ENCODE measurements at places on chromosomes 4 and X.

DNA sequence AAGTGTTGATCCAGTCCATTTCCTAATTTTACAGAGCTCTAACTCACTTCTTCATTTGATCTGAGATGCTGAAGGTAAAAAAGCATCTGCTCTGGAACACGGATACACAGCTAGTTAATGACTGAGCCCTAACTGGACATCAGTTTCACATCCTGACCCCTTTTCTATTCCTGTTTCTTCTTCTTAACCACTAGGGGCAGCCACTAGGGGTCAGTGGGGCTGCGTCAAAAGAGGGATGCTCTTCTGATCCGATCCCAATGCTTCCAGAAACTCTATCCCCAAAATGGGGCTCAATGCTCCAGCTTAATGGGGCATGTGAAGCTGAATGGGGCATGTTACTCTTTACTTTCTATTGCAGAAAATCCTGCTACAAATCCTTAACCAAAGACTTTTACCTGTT is 33.4 kb upstream of the PHKA2 start:
- peak; percentile 8 for DNase-seq

- peak; percentile 60 for DNase-seq
Observed at GRCh38 chr4:150593996-150594395, 12.0 kb downstream of the MAB21L2 start.

GRCh38 chr4:175540151-175540550 is 271.9 kb downstream of the GPM6A start:
- no peak for DNase-seq

DNA sequence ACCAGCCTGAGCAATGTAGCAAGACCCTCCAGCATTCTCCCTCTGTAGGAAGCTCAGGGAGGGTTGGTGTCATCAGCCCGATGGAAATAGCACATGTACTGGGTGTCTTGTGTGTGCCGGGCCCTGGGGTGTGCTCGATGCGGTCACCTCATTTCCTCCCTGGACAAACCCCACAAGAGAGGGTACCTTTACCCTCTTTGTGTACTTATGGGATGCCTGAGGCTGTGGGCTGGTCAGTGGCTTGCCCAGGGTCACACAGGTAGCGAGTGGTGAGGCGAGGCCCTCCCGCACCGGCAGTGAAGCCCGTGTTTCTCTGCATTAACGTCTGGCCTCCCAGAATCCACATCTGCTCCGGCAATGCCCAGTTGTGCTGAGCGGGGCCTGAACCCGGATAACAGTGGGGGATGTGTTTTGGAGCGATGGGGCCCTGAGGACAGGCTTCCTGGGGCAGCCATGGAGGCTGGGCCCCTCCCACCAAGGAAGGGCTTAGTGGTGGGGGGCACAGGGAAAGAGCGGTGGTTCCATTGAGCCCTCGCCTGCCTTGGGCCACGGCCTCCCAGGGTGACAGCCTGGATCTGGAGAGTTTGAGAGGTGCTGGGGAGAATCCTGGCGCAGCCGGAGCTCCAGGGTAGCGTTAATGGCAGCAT is 8.1 kb downstream of the PSAPL1 start:
- DNase-seq: no peak

GRCh38 chr4:107129076-107129475 is 93.0 kb upstream of the DKK2 start:
- no peak for DNase-seq

- no peak for DNase-seq
Observed at GRCh38 chrX:123348468-123348867, 164.4 kb downstream of the GRIA3 start.

DNA sequence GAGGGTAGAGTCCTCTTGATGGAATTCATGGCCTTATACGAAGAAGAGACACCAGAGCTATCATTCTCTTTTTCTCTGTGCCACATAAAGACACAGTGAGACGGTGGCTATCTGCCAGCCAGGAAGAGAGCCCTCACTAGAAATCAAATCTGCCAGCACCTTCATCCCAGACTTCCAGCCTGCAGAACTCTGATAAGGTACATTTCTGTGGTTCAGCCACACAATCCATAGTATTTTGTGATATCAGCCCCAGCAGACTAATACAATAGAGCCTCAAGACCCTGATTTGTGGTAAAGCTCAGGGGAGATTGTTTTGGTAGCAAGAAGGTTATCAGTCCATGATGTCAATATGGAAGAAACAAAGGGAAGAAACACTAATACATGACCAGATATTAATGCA is 1213.2 kb downstream of the NLGN4X start:
- no peak for DNase-seq

GRCh38 chr4:172095161-172095560 is 282.0 kb downstream of the GALNTL6 start:
- DNase-seq: no peak

GRCh38 chr4:25440478-25441030 is 63.5 kb downstream of the ANAPC4 start:
- DNase-seq: no peak

- peak; percentile 67 for DNase-seq
Observed at GRCh38 chrX:131752493-131753198, 208.8 kb downstream of the OR13H1 start.

- DNase-seq: no peak
Observed at GRCh38 chr4:4481399-4481994, 60.4 kb downstream of the STX18 start.

DNA sequence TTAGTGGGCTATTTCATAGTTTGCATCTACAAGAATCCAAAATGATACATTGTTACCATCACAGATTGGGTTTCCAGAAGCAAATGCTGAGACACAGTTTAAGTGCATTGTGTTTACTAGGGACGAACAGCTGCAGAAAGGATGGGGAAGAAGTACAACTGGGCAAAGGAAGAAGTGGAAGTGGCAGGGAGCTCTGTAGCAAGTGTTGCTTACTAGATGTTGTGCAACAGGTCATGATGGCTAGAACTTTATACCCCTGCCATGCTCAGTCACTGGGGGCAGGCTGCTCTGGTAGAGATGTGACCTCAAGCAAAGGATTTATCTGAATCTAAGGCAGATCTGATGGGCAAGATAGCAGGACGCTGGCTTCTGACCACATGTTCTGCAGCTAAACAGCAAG is 76.1 kb upstream of the EMCN start:
- DNase-seq: no peak

DNA sequence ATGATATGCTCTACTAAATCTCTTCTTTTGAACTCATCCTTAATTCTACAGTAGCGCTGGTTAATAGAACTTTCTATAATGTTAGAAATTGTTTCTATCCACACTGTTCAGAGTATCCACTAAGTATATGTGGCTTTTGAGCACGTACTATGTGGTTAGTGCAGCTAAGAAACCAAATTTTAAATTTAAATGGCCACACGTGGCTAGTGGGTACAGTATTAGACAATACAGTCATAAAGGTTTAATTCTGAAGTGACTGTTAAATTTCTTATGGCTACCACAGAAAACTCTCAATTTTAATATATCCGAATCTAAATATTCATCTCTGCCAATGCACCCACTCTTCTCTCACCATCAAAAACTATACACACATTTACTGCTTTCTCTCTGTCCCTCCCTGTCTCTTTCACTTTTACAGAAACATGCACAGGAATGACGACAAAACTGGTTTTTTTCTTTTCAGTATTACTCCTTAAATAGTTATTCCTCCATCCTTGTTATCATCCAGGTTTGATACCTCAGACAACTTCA is 583.9 kb downstream of the KCTD8 start:
- no peak for DNase-seq

- DNase-seq: no peak
Observed at GRCh38 chrX:37787423-37787869, 7.6 kb downstream of the CYBB start.

- no peak for DNase-seq
Observed at GRCh38 chrX:131288188-131288587, 918 bp downstream of the IGSF1 start.

GRCh38 chr4:117324851-117325491 is 239.6 kb upstream of the TRAM1L1 start:
- peak; percentile 94 for DNase-seq

DNA sequence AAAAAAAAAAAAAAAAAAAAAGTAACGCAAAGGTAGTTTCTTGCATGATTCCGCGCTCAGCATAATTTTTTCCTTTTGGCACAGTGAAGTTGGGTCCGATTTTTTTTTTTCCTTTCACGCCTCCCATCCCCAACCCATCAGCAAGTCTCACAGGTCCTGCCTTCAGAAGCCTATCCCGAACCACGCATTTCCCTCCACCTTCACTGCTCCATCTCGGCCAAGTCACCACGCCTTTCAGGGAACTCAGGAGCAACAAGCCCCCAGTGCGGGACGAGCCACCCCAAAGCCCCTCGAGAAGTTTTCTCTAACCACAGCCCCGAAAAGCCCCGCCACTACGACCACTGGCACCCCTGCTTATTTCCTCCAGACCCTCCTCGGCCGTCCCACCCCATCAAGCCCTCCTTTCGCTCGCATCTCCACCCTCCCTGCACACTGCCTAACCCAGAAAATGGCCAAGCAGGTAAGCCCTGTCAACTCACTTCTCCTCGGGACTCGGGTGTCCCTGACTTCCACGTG is 1.0 kb downstream of the SLBP start:
- peak; percentile 10 for DNase-seq

DNA sequence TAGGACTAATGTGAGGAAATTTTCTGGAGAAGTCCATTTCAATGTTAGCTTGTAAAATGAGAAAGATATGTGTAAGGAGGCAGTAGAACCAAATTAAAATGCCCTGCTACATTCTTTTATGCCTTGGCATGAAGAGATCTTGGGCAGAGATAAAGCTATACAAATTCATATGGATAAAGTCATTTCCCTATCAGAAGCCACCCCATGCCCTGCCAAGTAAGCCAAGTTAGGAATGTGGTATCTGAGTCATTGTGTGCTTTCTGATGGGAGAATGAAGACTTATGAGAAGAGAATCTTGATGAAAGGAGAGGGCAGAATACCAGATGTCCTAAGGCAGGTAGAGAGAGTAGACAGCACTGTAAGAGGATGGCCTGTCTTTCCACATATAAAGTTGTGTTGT is 83.7 kb downstream of the TEX13A start:
- DNase-seq: no peak

DNA sequence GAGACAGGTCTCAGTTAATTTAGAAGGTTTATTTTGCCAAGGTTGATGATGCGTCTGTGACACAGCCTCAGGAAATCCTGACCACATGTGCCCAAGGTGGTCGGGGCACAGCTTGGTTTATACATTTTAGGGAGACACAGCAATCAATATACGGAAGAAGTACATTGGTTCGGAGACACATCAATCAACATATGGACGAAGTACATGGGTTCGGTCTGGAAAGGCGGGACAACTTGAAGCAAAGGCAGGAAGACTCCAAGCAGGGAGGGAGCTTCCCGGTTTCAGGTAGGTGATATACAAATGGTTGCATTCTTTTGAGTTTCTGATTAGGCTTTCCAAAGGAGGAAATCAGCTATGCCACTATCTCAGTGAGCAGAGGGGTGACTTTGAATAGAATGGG is 225.2 kb upstream of the ZFP42 start:
- DNase-seq: no peak

DNA sequence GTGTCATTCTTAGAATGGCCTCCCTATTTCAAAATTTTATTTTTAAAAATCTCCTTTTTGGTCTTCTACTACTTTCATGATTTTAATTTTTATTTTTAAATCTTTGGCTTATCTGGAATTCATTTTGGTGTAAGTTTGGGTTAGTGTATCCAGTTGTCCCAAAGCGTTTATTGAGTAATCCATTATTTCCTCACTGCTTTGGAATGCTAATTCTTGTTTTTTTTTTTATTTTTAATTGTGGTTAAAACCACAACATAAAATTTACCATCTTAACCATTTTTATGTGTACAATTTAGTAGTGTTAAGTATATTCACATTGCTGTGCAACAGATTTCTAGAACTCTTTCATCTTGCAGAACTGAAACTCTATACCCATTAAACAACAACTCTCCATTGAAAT is 8.7 kb downstream of the CITED1 start:
- DNase-seq: no peak

Measured in H4 (cell line).